ENCODE measurements at places on chromosomes 12 and 14.

- no peak for DNase-seq
Measured at GRCh38 chr14:75046899-75047298, 4.4 kb downstream of the MLH3 start.

- no peak for DNase-seq
Measured at GRCh38 chr12:114954511-114955055, 270.6 kb upstream of the TBX3 start.

- no peak for DNase-seq
Measured at GRCh38 chr12:103748002-103748401, 93.0 kb downstream of the NT5DC3 start.

GRCh38 chr14:73176685-73177084 lies 40.4 kb downstream of the PSEN1 start:
- no peak for DNase-seq

Measured in activated CD4-positive, alpha-beta T cell treated with anti-CD3 and anti-CD28 coated beads, Interleukin-2, amount 50 U/mL, for 24 hours (primary cell).